Activated naive CD4-positive, alpha-beta T cell treated with anti-CD3 and anti-CD28 coated beads, Interleukin-2, amount 10 ng/mL, durations not matched to agents 7 days and 5 days (primary cell): ENCODE measurements at places on chromosomes 6 and 20.

- DNase-seq, result no peak
- H3K4me1 ChIP-seq, result peaks cover 11% of the 10 kb centered on the region
- H3K27me3 ChIP-seq, result peaks cover 13% of the 10 kb centered on the region
- H3K27ac ChIP-seq, result no peak overlapping the region
- no peaks in the 10 kb centered on the region for H3K36me3 ChIP-seq
These were observed 110.3 kb downstream of the BCAS1 start for GRCh38 chr20:53959911-53960578.

GRCh38 chr6:92810913-92811312 is 608.4 kb downstream of the EPHA7 start:
- no peak overlapping the region for H3K4me3 ChIP-seq
- H3K4me1 ChIP-seq, result no peaks in the 10 kb centered on the region
- no peaks in the 10 kb centered on the region for H3K36me3 ChIP-seq
- no peaks in the 10 kb centered on the region for H3K27me3 ChIP-seq
- DNase-seq, result peak; percentile 20

- H3K36me3 ChIP-seq, result no peaks in the 10 kb centered on the region
- peak; percentile 22 for DNase-seq
- no peaks in the 10 kb centered on the region for H3K4me1 ChIP-seq
- H3K27ac ChIP-seq, result no peak overlapping the region
- peaks cover 69% of the 10 kb centered on the region for H3K27me3 ChIP-seq
- H3K4me3 ChIP-seq, result no peak overlapping the region
These were observed 37.6 kb upstream of the ANGPT4 start for GRCh38 chr20:953742-954141.

DNA sequence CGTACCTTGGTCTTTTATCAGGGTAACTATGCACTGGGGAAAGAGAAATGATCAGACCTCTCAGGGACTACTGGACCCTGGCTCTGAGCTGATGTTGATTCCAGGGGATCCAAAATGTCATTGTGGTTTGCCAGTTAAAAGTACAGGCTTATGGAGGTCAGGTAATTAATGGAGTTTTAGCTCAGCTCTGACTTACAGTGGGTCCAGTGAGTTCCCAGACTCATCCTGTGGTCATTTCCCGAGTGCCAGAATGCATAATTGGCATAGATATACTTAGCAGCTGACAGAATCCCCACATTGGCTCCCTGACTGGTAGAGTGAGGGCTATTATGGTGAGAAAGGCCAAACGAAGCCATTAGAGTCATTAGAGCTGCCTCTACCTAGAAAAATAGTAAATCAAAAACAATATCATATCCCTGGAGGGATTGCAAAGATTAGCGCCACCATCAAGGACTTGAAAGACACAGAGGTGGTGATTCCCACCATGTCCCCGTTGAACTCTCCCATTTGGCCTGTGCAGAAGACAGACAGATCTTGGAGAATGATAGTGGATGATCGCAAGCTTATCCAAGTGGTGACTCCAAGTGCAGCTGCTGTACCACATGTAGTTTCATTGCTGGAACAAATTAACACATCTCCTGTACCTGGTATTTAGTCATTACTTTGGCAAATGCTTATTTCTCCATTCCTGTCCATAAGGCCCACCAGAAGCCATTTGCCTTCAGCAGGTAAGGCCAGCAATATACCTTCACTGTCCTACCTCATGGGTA is 152.4 kb downstream of the THBS2 start:
- H3K4me3 ChIP-seq, result no peak overlapping the region
- no peak overlapping the region for H3K27ac ChIP-seq
- no peak for DNase-seq

- DNase-seq, result no peak
- no peak overlapping the region for H3K27ac ChIP-seq
- H3K4me3 ChIP-seq, result no peak overlapping the region
- H3K4me1 ChIP-seq, result peaks cover 2% of the 10 kb centered on the region
These were observed 16.8 kb downstream of the PGM3 start for GRCh38 chr6:83176246-83176645.

DNA sequence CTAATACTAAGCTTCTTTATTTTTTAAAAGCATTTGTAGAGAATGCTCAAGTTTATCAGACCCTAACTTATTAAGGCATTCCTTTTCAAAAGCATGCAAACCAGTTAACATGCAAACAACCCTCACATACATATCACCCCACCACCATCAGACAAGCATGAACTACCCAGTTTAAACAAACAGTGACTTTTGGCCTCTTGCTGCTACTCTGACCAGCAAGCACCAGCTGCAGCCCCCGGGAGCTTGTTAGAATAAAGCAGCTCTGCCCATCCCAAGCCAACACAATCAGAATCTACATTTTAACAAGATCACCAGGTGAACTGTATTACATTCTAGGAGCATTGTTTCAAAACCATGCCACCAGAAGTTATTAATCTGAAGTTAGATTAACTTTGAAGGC is 5.9 kb upstream of the NUP153 start:
- H3K36me3 ChIP-seq, result peaks cover 12% of the 10 kb centered on the region
- no peak overlapping the region for H3K4me3 ChIP-seq
- H3K4me1 ChIP-seq, result peaks cover 16% of the 10 kb centered on the region
- no peak overlapping the region for H3K27ac ChIP-seq
- no peak for DNase-seq
- H3K27me3 ChIP-seq, result peaks cover 9% of the 10 kb centered on the region

DNA sequence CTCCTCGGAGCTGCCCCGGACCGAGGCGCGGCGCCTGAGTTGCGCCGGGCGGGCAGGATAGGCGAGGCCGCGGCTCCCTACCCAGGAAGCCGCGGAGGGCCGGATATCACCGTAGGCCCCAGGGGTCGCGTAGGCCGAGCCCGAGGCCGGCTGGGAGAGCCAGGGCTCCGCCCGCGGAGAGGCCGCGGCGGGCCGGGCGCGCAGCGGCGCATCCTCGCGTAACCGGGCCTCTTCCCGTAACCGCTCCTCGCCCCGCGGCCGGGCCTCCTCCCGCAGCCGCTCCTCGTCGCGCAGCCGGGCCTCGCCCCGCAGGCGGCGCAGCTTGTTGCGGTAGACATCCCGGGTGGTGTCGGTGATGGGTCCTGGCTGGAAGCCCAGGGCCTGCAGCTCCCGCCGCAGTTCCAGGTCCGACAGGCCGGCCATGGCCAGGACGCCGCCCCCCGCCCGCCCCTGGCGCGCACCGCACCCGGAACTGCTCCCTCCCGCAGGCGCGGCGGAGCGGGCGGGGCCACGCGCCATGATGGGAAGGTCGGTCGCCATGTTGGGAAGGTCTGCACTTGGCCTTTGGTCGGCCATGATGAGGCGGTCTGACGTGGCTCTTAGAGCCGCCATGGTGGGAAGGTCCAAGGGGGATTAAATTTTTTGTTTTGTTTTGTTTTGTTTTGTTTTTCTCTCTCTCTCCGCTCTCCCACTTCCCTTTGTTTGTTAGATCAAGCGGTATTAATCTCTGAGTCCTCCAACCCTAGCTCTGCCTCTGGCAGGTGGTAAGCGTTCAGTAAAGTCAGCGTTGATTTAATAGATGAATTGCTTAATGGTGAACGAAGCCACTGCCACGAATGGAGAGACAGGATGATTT is at the start of gene LEMD2:
Gene LEMD2 (minus strand): TSS at position 437 of the 856 bp plus-strand sequence. CDS start 14 bp downstream, at position 423.
- peaks cover 19% of the 10 kb centered on the region for H3K27me3 ChIP-seq
- H3K27ac ChIP-seq, result peak within 1 kb of the TSS; percentile 94
- peaks cover 30% of the 10 kb centered on the region for H3K36me3 ChIP-seq
- peaks cover 49% of the 10 kb centered on the region for H3K4me1 ChIP-seq

GRCh38 chr6:118844915-118845314 is 49.0 kb upstream of the ASF1A start:
- no peak for DNase-seq
- peaks cover 17% of the 10 kb centered on the region for H3K4me1 ChIP-seq
- H3K27ac ChIP-seq, result no peak overlapping the region
- H3K27me3 ChIP-seq, result no peaks in the 10 kb centered on the region
- peaks cover 20% of the 10 kb centered on the region for H3K36me3 ChIP-seq

GRCh38 chr6:20479060-20479459 is 55.2 kb upstream of the CDKAL1 start:
- H3K36me3 ChIP-seq, result peaks cover 39% of the 10 kb centered on the region
- no peaks in the 10 kb centered on the region for H3K4me1 ChIP-seq
- no peak overlapping the region for H3K27ac ChIP-seq

DNA sequence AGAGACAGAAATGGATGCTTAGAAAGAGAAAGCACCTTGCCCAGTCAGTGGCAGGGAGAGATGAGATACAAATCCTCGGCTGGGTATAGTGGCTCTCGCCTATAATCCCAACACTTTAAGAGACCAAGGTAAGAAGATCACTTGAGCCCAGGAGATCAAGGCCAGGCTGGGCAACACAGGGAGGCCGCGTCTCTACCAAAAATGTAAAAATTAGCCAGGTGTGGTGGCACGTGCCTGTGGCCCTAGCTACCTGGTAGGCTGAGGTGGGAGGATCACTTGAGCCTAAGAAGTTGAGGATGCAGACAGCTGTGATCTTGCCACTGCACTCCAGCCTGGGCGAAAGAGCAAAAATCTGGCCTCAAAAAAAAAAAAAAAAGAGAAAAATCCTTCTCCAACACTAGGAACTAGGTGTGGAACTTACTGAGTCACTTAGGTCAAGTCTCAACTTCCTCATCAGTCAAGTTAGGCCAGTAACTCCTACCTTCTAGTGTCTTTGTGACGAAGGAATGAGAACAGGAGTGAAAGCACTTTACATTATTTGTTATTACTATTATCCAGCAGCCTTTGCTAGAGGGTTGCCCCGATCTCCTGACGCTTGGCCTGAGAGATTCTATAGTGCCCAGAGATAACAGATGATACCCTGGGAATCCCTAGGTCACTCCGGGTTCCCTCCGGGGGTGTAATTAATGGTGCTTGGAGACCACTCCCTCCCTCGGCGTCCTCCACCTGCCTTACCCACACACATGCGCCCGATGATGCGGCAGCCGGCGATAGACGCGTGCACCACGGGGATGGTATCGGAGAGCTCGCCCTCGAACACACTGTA is 918 bp downstream of the EIF6 start:
- peaks cover 32% of the 10 kb centered on the region for H3K4me1 ChIP-seq
- peaks cover 9% of the 10 kb centered on the region for H3K27me3 ChIP-seq
- H3K4me3 ChIP-seq, result peak overlapping the region; percentile 81
- peak; percentile 59 for DNase-seq

- no peak overlapping the region for H3K4me3 ChIP-seq
- DNase-seq, result no peak
- H3K27ac ChIP-seq, result no peak overlapping the region
These were observed 515.4 kb upstream of the PTCHD4 start for GRCh38 chr6:48626421-48626820.

GRCh38 chr6:116975600-116975999 is 98.6 kb downstream of the RFX6 start:
- H3K27ac ChIP-seq, result no peak overlapping the region
- H3K4me1 ChIP-seq, result no peaks in the 10 kb centered on the region
- H3K4me3 ChIP-seq, result no peak overlapping the region
- no peaks in the 10 kb centered on the region for H3K27me3 ChIP-seq

DNA sequence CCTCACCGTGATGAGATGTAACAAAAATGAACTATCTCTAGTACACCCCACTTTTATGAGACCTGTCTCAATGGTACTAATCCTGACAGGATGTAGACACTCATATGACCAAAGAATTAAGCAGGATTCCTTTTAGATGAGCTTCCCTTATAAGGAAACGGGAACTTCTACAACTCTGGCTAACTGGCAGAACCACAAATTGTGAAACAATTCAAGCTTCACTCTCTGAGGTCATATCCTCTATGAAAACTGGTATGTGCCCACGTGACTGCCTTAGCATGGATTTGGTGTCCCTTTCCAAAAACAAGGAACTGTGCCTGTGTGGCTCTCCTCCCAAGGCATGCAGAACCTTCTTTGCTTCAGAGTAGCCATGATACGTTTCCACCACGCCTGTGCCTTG is 14.1 kb upstream of the CPNE5 start:
- H3K36me3 ChIP-seq, result peaks cover 50% of the 10 kb centered on the region
- H3K4me3 ChIP-seq, result no peak overlapping the region
- H3K27me3 ChIP-seq, result peaks cover 12% of the 10 kb centered on the region
- no peak for DNase-seq
- no peaks in the 10 kb centered on the region for H3K4me1 ChIP-seq
- no peak overlapping the region for H3K27ac ChIP-seq

- no peak for DNase-seq
- H3K27me3 ChIP-seq, result no peaks in the 10 kb centered on the region
- H3K27ac ChIP-seq, result no peak overlapping the region
- H3K4me1 ChIP-seq, result no peaks in the 10 kb centered on the region
- H3K36me3 ChIP-seq, result no peaks in the 10 kb centered on the region
- no peak overlapping the region for H3K4me3 ChIP-seq
These were observed 569.2 kb downstream of the QKI start for GRCh38 chr6:163983679-163984078.

- no peaks in the 10 kb centered on the region for H3K4me1 ChIP-seq
- H3K36me3 ChIP-seq, result no peaks in the 10 kb centered on the region
- no peak within 1 kb of the TSS for H3K27ac ChIP-seq
These were observed at the start of gene ADAM33 for GRCh38 chr20:3681931-3682781. TSS of gene ADAM33 (minus strand) at chr20:3682010. CDS start at chr20:3682004, 6 bp downstream.

GRCh38 chr20:9602847-9603183 is 88.4 kb downstream of the LAMP5 start:
- no peak overlapping the region for H3K27ac ChIP-seq
- no peaks in the 10 kb centered on the region for H3K27me3 ChIP-seq
- no peaks in the 10 kb centered on the region for H3K4me1 ChIP-seq
- H3K36me3 ChIP-seq, result no peaks in the 10 kb centered on the region
- no peak overlapping the region for H3K4me3 ChIP-seq

GRCh38 chr20:9978397-9979004 is 56.3 kb upstream of the ANKEF1 start:
- peak; percentile 50 for DNase-seq
- no peaks in the 10 kb centered on the region for H3K36me3 ChIP-seq
- no peak overlapping the region for H3K4me3 ChIP-seq
- no peaks in the 10 kb centered on the region for H3K4me1 ChIP-seq
- H3K27me3 ChIP-seq, result no peaks in the 10 kb centered on the region

DNA sequence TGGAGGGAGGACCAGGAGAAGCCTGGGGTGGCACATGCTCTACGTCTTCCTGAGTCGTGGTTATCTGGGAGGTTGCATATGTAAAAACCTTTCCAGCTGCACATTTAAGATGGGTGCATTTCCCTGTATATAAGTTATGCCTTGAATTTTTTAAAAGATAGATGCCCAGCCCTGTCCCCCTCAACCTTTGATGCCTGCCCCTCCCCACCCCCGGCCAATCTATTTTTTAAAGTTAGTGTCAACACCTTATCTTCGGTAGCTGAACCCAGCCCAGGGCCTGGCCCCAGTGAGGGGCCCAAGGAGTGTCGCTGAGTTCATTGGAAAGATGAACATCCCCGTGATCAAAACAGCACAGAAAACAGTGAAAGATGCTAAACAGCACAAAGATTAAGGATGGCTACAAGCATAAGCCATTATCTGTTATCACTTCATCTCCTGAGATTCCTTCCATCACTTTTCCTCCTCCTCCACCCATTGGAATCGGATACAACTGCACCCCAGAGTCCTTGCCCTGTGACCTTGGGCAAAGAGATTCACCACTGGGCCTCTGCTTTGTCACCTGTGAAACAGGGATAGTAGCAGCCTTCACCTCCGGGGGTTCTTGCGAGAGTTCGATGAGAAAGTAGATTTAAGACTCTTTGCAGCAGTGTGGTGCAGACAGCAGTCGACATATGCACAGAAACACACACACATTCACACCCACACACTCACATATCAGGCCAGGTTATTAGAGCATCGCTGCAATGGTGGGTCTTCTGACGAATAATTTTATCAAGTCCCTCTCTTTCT is 47.5 kb downstream of the SIRPA start:
- H3K4me3 ChIP-seq, result no peak overlapping the region
- H3K27ac ChIP-seq, result no peak overlapping the region
- H3K36me3 ChIP-seq, result no peaks in the 10 kb centered on the region
- H3K4me1 ChIP-seq, result peaks cover 3% of the 10 kb centered on the region

GRCh38 chr6:63574554-63574900 is 2.2 kb downstream of the LOC128125822 start:
- no peaks in the 10 kb centered on the region for H3K27me3 ChIP-seq
- peak overlapping the region; percentile 95 for H3K27ac ChIP-seq
- H3K36me3 ChIP-seq, result peaks cover 23% of the 10 kb centered on the region
- DNase-seq, result no peak
- peaks cover 38% of the 10 kb centered on the region for H3K4me1 ChIP-seq
